ENCODE measurements at places on chromosomes 3 and 15.

DNA sequence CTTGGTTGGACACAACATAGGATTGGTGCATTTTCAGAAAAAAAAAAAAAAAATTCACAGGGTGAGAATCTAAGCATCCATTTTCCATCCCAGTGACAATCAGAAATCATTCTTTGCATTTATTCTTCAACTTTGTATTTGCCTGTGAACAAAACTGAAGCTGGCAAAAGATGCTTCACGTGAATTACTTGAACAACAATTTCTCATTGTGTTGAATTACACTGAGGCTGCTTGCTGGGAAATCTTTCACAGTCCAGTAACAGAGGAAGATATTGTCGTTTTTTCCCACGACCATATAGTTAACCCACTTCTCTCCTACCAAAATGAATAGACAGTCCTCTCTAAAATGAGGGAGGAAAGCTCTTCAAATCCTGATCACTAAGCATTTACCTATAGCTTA lies 4.3 kb upstream of the SLCO3A1 start:
- DNase-seq, result no peak

DNA sequence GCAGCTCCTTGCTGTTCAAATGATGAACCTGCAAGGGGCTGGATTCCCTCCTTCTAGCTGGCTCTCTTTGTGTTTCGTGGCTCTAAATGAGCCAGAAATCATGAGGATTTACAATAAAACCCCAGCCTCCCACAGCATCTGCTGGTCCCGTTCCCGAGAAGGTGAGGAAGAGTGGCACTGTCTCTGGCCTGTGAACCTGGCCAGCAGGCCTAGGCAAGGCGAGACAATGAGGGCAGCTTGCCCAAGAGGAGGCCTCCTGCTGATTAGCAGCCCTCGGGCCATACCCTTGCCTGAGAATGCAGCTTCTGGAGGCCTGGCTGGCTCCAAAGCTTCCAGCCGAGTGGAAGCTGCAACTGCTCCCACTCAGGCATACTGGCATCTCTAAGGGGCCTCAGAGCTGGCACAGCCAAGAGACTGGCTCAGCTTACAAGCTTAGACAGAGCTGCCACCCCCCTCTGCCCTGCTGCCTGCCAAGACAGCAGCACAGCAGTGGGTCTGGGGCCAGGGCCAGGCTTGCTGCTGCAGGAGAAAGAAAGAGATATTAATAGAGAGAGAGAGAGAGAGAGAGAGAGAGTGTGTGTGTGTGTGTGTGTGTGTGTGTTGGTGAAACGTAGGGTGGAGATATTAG lies 76.5 kb downstream of the HMG20A start:
- DNase-seq, result peak; percentile 61

DNA sequence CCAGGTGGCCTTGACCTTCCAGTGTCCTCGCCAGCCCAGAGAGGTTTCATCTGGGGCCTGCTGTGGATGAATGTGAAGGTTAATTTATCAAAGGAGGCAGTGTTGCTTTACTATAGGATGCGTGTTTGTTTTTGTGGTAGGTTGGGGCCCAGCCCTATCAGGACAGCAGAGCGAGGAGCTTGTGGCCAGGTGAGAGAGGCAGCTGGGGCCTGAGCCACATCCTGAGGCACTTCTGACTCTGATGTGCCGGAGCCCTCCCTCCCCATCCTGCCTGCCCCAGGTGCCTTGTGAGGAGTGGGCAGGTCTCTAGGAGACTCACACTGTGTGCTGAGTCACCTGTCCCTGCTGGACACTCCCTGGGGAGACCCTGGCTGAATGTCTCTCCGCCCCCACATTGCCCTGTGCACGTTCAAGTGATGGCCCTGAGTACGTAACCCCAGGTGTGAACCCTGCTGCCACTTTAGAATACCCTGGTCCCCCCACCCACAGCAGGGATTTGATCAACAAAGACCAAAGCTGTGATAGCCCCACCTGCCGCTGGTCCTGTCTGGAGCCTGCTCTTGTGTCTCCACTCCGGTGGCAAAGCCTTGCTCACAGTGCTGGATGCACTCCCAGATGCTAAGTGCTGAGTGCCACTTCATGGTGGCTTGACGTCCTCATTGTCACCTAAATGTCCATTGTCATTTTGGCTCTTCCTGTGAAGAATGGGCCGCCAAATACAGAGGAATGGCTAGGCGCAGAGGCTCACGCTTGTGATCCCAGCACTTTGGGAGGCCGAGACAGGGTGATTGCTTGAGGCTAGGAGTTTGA lies 16.0 kb downstream of the FBLN2 start:
- no peak for DNase-seq

- no peak for DNase-seq
Measured at GRCh38 chr15:85661859-85662258, 132.9 kb downstream of the KLHL25 start.

- no peak for DNase-seq
Measured at GRCh38 chr3:27978440-27978839, 256.3 kb upstream of the EOMES start.

GRCh38 chr3:107574650-107575049 lies 51.9 kb downstream of the BBX start:
- no peak for DNase-seq

GRCh38 chr3:184715943-184716621 lies 4.2 kb upstream of the MAGEF1 start:
- DNase-seq, result no peak

- no peak for DNase-seq
Measured at GRCh38 chr3:181932039-181932438, 220.3 kb downstream of the SOX2 start.

- no peak for DNase-seq
Measured at GRCh38 chr3:16349986-16350596, 85.1 kb downstream of the OXNAD1 start.

DNA sequence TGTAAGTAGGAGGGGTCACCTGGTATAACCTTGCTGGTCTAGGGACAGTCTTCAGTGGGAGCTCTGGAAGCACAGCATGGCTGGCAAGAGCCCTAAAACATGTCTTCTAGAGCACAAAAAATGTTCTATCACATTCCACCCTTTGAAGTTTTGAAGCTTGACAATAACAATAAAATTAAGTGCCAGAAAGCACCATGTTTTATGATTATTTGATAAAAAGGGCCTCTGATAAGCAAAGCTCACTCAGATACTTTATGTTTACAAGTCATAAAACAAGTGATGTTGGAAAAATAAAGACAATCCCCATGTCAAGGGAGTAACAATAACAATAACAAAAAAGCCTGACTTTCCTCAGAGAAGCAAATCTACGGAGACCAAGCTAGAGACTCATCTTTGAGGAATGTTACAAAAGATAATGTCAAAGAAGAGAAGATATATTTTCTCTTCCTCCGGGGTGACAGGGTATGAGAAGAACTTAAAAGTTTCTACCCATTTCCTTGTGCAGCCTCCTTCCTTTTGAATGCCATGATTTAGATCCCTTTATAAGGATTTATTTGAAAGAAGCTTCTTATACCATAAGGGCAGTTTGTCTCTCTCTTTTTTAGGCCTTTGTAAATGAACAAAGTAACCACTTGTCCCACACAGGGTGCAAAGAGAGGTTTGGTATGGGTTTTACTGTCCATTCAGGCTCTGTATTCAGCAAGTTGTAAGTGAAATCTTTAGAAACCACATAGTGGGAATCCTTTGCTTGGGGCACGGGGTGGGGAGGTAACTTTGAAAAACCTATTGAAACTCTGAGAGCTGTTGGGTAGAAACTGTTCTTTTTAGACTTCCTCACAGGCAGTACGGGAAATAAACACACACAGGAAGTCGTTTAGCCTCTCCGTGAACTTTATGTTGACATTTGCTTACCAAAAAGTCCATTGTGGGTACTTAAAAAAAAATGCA lies 109.6 kb upstream of the RBMS3 start:
- no peak for DNase-seq

DNA sequence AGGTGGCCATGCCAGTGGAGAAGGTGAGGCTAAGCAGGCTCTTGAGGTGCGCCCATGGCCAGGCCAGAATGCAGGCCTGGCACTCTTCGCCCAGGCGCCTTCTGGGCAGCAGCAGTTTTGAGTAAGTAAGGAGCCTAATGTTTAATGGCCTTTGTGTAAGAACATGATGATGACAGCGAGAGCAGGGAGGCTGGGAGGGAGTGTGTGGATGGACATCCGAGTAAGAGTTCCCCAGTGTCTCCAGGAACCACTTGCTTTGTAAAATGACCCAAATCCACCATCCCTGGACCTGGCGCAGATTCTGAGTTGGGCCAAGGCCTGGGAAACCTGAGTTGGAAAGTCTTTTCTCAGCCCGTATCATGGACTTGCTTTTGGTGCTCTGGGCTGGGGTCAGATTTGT lies 24.1 kb downstream of the KLF13 start:
- DNase-seq, result no peak

GRCh38 chr3:114554731-114555130 lies 260.9 kb downstream of the TIGIT start:
- DNase-seq, result no peak

- DNase-seq, result no peak
Measured at GRCh38 chr3:21795921-21796320, 44.9 kb upstream of the ZNF385D start.

DNA sequence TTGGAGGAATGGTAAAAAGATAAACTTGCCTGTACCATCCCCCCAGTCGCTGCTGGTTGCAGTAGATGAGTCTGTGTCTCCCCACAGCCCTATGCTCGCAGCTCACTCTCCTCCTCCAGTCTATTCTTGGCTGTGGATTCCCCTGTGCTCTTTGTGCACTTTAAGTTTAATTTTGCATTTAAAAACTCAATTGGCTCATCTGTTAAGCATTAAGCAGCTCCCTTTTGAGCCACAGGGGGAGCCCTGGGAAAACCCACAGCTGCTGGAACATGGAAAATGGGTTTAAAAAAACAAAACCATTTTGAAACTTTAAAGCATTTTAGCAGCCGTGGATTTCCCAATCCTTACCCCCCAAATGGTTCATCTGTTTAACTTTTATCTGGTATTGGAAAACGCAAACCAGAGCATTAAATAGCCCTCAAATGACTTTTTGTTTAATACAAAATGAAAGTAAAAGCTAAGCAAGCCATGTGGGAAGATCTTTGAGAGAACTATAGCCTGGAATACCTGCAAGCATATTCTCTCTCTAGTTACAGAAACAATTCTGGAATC lies 536.9 kb downstream of the ZIC1 start:
- DNase-seq, result no peak

DNA sequence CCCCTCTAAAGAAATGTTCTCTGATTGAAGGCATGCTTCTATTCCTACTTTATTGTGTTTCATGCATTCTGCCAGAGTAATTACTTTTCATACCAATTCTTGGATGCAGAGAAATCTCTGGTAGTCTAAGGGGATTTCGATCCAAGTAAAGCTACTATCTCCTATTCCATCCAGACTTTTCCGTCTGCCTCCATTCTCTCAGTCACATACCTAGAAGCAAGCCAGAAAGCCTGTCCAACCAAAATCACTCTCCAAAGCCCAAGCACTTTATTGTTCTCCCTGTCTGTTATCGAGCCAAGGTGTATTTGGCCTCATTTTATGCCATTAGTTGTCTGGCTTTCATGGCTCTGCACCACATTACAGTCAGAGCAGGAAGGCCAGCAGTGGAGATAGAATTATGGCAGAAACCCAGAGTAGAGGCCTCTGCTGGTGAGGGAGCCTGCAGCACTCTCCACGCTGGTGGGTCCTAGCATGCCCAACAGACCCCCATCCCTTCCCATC lies 95.9 kb downstream of the SLC49A4 start:
- DNase-seq, result no peak

DNA sequence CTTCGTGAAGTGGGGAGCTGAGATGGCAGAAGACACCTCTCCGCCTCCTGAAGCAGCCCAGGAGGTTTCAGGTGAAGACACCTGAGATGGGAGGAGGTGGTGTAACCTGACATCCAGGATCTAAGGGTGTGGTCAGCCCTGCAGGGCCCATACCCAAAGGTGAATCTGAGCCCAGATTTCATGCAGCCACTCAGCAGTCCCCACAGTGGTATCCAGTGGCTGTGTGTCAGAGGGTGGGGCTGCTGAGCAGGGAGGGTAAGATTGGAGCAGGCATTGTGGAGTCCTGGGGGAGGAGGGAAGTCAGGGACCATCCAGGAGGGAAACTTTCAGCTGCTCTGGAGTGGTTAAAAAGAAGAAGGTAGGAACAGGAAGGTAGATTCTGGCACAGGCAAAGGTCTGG lies 46.0 kb upstream of the SMAD6 start:
- DNase-seq, result no peak

DNA sequence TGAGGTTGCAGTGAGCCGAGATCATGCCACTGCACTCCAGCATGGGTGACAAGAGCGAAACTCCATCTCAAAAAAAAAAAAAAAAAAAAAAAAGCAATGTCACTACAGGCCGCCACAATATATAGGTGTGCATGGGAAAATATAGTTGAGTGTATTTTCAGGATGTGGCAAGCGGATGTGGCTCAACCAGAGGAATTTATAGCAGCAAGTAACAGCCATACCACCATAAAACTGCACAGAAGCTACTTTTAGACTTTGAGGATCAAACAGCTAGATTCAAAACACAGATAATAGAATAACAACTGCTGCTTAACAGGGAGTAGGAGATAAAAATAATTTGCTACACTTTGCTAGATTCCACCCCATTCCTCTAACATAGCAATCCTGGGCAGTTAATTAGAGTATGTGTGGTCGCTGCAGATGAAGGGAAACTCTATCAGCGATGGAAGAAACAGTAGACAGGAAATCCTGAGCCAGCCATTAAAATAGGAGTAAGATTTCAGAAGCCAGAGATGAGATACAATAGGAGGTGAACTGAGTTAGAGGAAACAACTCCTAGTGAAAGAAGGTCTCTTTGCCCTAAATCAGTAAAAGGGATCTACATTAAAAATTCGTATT lies 318.7 kb upstream of the STT3B start:
- DNase-seq, result no peak

DNA sequence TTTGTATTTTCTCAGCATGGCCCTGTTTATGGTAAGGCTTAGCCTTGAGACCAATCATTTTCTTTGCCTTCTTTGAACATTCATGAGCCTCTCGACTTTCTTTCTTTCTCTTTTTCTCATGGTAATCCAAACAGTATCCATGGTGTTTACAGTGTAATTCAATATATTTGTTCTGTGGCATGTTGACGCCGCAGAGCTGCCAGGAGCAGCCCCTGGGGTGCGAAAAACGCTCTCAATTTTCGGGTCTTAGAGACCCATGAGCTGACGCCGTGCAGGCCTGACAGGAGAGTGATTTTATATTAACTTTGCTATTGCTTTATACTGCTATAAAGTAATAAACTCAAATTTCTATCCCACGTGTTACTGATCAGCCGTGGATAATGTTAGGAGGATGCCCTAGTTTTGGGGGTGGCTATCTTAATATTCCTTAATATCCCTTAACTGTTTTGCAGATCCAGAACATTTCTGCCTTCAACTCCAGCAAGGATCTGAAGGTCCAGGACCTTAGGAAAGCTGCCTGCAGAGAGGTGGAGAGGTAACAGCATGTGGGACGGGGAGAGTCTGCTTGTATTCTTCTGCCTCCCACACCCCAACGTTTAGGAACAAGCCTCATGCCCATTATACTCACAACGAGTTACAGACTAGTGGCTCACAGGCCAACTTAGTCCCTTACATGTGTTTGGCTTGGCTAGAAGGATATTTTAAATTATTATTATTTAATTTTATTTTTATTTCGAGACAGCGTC lies 29.3 kb upstream of the MYO1E start:
- DNase-seq, result no peak

DNA sequence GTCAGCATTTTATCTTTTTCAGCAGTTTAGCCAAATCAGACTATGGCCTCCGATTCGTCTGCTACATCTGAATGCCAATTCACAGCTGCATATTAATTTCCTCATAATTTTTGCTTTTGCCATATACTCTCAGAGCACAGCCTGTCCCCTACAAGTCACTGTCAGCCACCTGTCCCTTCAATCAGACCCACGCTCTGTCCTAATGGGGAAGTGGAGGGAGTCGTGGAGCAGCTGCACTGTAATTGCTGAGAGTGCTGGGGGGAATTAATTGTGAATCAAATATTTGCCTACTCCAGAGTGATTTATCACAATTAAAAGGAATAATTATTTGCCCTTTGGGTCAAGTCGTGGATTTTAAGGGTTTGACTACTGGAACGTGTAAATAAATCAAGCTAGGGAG lies 75.5 kb downstream of the EBLN2 start:
- no peak for DNase-seq

Data from ureter (tissue), 1 donor.